NCI-H1930 (cell line): ENCODE measurements at places on chromosomes 1 and 21.
A peak's percentile ranks its signal among the peaks of the same experiment; 100 is the strongest.

GRCh38 chr21:45524756-45525152, 17.5 kb downstream of the SLC19A1 start:
- no peak for DNase-seq

DNA sequence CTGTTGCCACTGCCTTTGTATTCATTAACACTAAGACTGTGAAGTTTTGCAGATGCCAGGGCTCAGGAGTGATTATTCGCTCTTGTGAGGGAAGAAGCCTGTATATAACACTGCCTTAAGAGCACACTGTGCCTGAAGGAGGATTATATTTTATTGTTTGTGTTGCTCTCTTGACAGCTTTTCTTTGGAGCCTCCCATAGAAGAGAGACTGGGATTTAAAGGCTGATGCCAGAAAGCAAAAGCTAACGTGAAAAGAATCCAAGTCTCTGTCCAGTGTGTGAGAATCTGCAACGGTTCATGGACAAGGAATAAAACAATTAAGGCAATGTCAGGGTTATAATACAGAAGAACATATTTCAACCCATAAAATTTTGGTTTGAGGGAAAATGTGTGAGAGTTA, 316.8 kb downstream of the NFIA start:
- DNase-seq, result no peak

- DNase-seq, result no peak
These were observed 2.3 kb downstream of the LDLRAD2 start for GRCh38 chr1:21814241-21814918.

DNA sequence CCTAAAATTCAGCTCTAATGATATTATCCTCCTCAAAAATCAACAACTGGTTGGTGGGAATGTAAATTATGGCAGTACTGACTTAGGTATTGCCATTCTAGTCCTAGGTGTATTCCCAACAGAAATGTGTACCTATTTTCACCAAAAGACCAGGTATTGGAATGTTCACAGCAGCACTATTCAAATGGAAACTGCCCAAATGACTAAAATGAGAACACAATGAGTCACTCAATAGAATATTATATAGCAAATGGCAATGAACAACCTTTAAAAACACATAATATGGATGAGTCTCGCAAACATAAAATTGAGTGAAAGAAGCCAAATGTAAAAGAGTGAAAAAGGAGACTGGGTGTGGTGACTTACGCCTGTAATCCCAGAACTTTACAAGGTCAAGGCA, 44.9 kb downstream of the GADD45A start:
- DNase-seq, result no peak

- DNase-seq, result no peak
These were observed 79.8 kb upstream of the PLXNA2 start for GRCh38 chr1:208324005-208324404.

- no peak for DNase-seq
These were observed 40.5 kb upstream of the ITPKB start for GRCh38 chr1:226779561-226779960.

- no peak for DNase-seq
These were observed 360.6 kb downstream of the FAM72C start for GRCh38 chr1:143611159-143611558.

DNA sequence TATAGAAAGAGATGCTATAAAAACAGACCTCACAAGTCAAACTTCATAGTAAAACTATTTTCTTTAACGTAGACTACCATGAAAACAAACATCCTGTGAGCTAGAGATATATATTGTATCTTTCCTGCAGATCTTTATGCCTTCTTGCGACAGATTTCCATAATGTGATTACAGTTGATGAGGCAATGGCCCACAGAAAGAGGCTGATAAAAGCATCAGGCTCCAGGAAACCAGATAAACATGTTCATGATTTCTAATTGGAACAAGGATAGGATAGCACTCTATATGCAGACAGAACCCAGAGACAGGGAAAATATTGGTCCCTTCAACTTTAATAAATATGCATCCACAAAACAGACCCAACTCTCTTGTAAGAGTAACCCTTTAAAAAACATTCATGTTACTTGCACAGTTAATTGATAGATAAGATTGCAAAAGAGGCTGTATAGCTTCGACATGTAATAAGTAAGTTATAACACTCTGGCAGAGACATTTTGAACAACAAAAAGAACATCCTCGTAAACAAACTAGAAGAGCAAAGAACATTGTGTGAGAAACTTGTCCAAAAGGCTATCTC, 329.4 kb downstream of the AGBL4 start:
- DNase-seq, result no peak

DNA sequence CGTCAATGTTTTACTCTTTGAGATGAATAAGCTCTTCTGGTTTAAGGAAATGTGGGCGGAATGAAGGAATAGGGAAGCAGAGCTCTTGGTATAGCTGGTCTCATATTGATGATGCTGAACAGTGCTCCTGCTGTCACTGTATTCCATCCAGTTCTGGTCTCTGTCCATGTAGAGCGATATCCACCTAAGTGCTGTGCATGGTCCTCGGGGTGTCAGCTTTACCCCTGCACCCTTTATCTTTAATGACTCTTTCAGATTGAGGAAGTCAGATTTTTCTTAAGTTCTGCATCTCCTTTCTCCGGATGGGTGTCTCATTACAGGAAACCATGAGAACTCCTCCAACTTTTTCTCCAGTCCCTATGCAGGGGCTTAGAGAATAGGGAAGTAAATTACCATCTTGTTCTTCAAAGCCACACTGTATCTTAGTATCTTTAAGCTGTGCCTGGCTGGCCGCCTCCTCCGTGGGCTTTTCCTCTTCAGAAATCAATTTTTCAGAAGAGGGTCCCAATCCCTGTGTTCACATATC, 52.9 kb downstream of the PDE4B start:
- DNase-seq, result no peak

DNA sequence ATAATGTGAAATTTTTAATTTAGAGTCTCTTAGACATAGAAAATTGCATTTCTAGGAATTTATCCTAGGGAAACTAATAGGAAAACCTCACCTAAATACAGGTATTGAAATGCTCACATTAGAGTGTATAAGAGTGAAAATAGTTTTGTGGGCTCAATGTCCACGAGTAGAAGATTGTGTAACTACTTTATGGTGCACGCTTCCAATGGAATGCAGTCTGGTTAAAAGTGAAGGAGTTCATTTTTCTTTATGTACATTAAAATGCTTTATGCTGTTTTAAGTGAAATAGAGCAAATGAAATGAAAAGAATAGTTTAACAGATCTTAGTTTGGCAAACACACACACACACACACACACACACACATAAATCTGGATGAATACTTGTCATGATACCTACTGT, 278.2 kb downstream of the USP25 start:
- DNase-seq, result no peak

DNA sequence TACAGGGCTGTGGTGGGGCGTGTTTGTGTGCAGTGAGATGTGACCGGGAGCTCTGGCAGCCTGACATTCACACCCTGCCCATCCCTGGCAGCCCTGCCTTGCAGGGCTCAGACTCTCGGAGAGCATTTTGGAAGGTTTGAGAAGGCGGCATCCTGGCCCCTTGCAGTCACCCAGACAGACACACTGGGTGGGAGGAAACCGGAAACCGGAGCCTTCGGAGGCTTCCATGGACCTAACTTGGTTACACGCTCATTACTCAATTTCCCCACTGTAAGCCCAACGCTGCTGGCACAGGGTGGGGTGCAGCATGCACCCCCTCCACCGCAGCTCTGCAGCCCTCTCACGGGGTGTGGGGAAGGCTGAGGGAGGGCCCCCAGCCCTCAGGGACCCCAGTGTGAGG, 22.2 kb upstream of the RSPO1 start:
- no peak for DNase-seq

GRCh38 chr1:163046071-163046470, 23.1 kb upstream of the RGS4 start:
- DNase-seq, result no peak

DNA sequence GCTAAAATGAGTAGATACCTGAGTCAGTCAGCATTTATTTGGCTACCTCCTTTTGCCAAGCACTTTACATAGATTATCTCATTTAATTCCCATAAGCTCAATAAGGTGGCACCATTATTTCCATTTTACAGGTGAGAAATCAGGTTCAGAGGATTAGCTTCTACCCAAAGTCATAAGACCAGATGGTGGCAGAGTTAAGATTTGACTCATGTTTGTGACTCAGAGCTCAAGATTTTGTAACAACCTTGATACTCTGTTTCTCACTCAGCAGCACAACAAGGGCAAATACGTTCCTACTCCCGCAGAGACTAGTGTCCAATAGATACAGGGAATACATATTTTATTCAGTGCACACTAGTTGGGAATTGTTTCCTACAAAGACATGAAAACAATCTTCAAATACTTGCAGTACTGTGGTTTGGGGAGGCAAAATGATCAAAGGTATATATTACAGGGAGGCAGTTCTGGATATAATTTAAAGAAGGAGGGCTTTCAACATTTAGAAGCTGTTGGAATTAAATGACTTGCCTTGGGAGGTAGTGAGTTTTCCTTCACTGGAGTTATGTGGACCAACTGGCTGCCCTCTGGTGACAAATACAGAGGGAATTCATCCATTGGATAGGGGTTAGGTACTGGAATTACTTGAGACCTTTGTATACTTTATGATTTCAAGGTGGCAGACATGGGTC, 3.6 kb downstream of the LEPR start:
- no peak for DNase-seq

DNA sequence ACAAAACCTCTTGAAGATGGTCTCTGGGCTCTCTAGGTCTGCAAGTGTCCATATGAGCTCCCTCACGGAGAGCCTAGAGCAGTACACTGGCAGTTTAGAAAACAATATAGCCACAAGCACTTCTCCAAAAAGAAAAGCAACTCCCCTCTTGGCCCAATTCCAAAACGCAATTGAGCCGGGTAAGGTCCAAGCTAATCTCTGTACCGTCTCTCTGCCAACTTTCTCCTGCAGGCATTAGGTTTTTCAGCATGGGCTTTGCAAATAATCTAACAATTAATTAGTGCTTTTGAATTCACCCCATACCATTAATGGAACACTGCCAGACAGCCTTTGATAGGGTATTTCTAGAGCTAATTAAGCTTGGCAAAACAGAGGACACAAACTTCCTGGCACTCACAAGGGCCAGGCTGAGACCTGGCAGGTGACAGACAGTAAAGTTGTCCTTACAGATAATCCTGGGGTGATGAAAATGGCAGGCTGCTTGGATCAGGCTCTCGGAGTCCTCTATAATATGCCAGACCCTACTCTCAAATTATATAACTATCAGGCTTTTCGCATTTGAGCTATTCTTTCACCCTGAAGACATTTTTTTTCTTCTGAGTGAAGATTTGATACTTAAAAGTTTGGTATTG, 39.8 kb downstream of the TGFBR3 start:
- no peak for DNase-seq

DNA sequence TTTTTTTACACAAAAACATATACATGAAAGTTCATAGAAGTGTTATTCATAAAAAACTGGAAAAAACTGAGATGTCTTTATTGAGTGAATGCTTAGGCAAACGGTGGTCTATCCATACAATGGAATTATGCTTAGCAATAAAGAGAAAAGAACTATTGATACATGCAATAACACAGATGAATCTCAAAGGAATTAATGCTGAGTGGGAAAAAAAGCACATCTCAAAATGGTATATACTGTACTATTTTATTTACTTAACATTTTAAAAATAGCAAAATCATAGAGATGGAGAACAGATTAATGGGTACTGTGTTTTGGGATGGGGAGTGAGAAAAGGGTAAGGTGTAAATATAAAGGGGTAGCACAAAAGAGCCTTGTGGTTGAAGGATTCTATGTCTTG, 29.8 kb downstream of the METTL18 start:
- DNase-seq, result no peak

GRCh38 chr1:116309090-116309870, 63.8 kb upstream of the ATP1A1 start:
- DNase-seq, result no peak

DNA sequence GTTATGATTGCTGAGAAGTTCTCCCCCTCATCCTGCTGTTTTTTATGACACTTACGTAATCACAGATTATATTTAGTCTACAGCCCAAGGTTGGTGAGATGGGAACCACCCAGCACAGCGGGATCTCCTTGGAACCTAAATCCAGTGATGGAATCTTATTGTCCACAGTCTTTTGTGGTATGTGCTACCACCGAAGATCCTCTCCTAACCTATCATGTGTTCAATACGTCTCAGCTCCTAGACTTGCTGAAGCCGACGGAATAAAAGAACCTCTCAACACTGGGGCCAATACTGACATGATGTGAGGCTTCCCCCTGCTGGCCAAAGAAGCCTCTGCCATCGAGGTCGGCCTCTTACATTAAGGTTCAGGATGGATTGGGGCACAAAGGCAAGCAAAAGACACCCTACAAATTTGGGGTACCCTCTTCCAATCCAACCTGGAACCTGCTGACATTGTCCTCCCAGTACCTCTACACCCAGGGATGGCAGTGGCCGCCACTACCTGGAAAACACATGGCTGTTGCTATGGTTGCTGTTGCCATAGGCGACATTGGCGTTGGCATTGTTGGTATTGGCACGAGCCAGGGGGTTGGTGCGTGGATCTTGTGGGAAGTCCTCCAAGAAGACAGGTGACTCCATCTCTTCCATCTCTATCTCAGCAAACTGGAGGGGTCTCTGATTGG, 19.4 kb upstream of the KIF21B start:
- peak; percentile 12 for DNase-seq

DNA sequence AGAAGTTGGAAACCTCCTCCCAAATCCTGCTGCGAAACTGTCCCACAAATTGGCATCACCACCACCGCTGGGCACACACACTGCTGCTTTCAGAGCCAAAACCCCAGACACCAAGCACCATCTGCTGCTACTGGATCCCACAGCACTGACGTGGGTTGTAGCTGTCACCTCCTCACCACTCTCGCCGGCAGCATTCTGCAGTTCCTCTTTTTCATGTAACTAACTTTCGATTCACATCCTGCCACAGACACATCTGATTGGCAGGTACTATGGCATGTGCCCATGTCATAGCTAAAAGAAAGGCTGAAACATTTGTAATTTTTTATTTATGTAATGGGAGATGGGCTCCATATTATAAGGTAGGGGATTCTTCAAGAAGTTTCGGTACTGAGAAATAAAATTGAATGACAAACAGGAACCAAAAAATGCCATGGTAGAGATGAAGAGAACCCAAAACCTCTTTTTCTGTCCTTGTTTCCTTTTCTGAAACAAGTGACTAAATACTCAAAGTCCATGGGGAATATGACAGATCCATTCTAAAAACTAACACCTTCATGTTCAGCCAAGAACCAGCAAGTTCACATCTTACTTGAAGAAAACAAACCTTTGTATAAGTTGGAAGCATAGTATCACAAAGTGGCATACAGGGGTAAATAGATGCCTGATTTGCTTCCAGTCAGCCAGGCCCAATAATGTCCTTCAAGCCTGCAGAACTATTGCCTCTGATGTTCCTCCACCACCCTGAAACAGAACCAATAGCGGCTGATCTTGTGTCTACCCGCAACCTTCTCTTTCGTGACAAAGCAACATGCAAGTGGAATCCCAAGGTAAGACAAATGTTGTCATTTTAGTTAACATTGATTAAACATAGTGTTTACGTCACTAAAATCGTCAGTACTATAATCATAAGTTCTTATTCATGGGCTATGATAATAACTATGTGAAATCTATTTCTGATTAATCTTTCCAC, 26.6 kb upstream of the RGS13 start:
- DNase-seq, result no peak
